ENCODE measurements at places on chromosomes 2 and 18.
A peak's percentile ranks its signal among the peaks of the same experiment; 100 is the strongest.

DNA sequence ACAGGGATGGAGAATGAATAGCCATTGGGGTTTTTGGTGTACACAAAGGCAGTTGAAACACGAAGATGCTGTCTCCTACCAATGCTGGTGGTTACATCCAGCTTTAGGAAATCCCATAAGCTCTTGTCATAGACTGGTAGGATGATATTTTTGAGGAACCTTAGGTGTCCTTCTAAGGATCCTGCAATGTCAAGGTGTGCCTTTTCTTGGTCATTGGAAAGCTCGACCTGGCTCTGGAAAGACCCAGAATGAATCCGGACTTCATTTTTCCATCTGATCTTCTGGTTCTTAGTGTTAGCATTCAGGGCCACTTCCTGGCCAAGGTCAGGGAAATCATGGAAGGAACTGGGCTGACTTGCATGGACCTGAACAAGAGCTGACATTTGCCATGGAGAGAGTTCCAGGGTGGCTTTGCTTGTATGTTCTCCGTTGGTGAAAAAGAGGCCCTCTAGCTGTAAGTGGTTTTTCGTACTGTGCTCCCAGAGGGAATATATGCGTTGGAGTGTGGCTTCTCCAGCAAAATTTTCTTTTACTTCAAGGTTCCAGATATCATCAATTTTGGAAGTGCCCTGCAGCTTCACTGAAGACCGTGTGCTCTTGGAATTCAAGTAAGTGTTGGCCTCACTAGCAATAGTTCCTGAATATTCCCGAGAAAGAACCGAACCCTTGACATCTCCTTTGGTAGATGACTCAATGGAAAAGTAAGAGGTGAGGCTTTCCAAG is 38.0 kb downstream of the APOB start:
- no peak for DNase-seq

GRCh38 chr18:73023975-73024374 is 156.2 kb upstream of the NETO1 start:
- DNase-seq = no peak

- no peak for DNase-seq
Observed at GRCh38 chr2:111250448-111251030, 129.8 kb downstream of the BCL2L11 start.

DNA sequence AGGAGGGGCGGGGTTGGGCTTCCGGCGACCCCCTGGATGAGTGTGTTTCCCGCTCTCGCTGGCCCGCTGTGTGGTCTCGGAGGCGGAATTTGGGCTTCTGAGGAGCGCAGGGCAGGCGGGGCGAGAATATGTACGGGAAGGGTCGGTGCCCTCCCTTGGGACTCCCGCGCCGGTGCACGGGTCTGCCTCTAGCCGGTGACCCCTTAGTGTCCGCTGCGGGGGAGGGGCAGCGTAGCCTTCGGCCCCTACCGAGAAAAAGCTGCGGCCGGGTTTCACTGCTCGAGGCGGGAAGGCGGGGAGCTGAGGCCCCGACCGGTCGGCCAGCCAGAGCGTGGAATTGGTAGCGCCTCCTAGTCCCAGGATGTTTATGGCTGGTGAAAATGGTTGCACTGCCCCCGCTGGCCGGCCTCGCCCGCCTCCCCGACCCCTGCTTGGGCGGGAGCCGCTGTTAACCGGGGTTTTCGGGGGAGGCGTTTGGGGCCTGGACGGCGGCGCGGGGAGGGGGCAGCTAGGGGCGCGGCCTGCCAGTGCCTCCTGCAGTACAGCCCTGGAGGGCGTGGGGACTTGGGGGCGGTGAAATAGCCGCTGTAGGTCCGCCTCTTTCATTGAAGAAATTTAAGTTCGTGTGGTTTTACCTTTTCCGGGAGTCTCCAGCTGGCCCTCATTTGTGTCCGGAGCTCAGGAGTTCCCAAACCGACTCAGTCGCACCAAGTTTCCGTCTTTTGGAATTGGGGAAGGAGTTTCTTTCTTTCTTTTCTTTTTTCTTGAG is at the start of gene UGP2:
Gene UGP2 (plus strand): TSS at position 643 of the 769 bp plus-strand sequence. CDS start 290 bp downstream, outside the sequence.
- DNase-seq = peak; percentile 89

DNA sequence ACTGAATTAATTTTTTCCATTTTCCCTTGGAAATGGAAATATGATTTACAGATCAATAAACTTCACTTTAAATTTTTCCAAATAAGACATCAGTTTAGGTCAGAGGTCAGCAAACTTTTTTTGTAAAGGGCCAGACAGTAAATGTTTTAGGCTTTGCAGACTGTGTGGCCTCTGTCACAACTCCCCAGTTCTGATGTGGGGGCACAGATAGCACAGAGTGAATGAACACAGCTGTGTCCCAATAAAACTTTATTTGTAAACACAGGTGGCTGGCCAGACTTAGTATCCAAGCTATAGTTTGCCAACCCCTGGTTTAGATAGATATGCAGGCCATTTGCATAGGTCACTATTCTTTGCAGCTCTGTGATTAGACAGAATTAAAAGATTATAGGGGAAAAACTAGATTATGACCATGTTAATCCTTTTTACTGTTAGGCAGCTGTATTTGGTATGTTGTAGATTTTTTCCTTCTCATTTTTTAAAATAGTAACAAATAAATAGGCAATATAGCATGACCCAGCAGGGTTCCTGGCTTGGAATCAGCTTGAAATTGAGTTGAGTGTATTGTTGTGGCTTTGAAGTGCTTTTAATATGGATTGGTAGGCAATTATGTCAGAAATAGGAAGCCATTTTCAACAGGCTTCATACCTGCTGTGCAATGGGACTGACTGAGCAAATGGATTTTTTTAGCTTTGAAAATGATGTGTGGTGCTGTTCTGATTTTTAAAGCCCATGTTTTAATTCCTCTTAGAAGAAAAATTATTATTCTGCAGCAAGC is 59.7 kb downstream of the WDSUB1 start:
- DNase-seq = no peak

All from AML-193 (cell line).